Naive thymus-derived CD4-positive, alpha-beta T cell (primary cell): ENCODE measurements at places on chromosomes 6 and 20. TPM values are rescaled to one million over a fixed set of nuclear protein-coding genes. Genes with fewer than 3 reads are reported as not detected.

COL20A1 gene
- total RNA-seq = not detected

HLA-DQA1 gene
- total RNA-seq = 43.4 TPM

RCAN2 gene
- total RNA-seq = not detected

USP49 gene
- 3.1 TPM for total RNA-seq

GRCh38 chr20:36311141-36311853 is 5.2 kb downstream of the DLGAP4 start:
- no peaks in the 10 kb centered on the region for H3K4me1 ChIP-seq
- H3K36me3 ChIP-seq = no peaks in the 10 kb centered on the region
- no peak overlapping the region for H3K4me3 ChIP-seq
- H3K27me3 ChIP-seq = peaks cover 12% of the 10 kb centered on the region

DNA sequence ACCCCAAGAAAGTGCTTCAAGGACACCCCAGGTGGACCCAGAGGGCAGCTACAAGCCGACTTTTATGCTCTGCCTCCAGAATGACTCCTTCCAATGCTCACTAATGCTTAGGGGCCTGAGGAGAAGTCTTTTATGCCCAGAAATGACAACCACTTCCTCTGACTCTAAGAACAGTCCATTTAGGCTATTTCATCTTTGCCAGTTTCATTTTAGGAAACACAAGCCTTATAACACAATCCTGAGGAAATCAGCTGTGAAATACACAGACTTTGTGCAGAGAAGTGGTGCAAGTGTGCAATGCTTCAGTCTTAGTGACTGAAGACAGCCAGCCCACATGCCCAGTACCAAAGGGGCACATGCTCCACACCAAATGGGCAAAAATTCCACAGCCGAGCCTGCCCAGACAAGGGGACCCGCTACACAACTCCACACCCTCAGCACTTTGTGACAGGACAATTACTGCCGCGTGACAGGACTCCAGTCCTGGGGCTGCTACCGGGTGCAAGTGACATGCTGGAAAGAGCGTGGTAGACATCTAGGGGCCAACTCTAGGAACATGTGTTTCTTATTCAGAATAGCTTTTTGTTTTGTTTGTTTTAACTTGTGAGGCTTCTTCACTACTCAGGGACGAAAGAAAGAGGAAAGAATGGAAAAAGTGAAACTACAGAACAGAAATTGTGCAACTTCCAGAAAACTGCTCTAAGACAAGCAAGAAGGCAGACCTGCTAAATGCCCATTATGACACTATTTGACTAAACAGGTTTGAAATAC is 28.2 kb upstream of the PLAGL1 start:
- H3K4me3 ChIP-seq = no peak overlapping the region
- H3K27ac ChIP-seq = no peak overlapping the region
- peaks cover 10% of the 10 kb centered on the region for H3K4me1 ChIP-seq

DNA sequence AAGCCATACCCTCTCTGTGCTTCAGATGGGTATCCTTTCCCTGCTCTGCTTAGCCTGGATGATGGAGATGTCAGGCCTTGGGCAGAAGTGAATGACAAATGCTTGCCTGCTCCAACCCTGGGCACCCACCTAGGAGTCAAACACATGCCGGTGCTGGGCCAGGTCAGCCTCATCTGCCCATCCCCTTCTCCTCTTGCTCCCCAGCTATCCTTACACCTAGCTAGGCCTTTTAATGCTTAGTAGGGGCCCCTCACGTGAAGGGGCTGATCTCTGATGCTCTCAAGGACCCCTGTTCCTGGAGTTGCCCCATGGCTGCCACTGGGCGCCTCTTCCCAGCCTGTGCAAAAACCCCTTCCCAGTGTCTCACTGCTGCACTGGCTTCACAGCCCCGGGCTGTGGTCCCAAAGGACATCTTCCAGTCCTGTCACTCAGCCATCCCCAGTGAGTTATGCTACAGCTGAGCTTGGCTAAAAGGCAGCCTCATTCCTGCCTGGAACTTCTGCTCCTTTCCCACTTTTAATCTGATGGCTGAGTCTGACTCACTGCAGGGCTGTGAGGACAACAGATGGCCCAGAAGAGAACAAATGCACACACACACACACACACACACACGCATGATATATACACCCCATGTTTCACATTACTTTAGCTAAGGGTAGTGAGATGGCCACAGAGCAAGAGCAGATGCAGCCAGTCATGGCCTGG is 12.8 kb upstream of the SDCBP2 start:
- H3K4me1 ChIP-seq = no peaks in the 10 kb centered on the region
- H3K27me3 ChIP-seq = no peaks in the 10 kb centered on the region
- no peak overlapping the region for H3K27ac ChIP-seq
- no peaks in the 10 kb centered on the region for H3K36me3 ChIP-seq
- no peak for DNase-seq

- no peak overlapping the region for H3K27ac ChIP-seq
- H3K36me3 ChIP-seq = no peaks in the 10 kb centered on the region
- no peaks in the 10 kb centered on the region for H3K4me1 ChIP-seq
- no peak overlapping the region for H3K4me3 ChIP-seq
- H3K27me3 ChIP-seq = no peaks in the 10 kb centered on the region
These were observed 37.0 kb upstream of the MAS1 start for GRCh38 chr6:159853754-159854153.

- H3K36me3 ChIP-seq = no peaks in the 10 kb centered on the region
- no peaks in the 10 kb centered on the region for H3K27me3 ChIP-seq
- H3K27ac ChIP-seq = no peak overlapping the region
- H3K4me1 ChIP-seq = no peaks in the 10 kb centered on the region
- H3K4me3 ChIP-seq = no peak overlapping the region
These were observed 301.4 kb upstream of the STXBP5 start for GRCh38 chr6:146902846-146903245.

DNA sequence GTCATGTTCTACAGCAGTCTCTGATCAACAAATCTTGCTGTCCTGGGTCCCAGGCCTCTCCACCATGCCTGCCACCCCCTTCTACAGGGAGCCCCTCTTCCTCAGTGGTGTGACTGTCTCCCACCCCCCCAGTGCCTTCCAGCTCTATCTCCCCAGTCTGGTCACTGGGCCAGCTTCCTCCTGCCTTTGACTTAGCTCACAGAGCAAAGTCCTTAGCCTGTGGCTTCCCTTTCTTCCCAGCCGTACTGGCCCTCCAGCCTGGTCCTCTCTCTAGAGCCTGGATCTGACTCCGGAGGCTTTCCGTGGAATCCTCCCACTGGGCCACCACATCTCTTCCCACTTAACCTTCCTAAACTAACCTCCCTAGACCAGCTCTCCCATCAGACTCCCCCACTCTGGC is 17.0 kb downstream of the MAPK13 start:
- DNase-seq = no peak
- H3K4me3 ChIP-seq = no peak overlapping the region
- no peaks in the 10 kb centered on the region for H3K4me1 ChIP-seq

- no peak overlapping the region for H3K27ac ChIP-seq
- no peak overlapping the region for H3K4me3 ChIP-seq
- DNase-seq = no peak
- H3K4me1 ChIP-seq = no peaks in the 10 kb centered on the region
- H3K36me3 ChIP-seq = no peaks in the 10 kb centered on the region
- H3K27me3 ChIP-seq = no peaks in the 10 kb centered on the region
These were observed 129.8 kb upstream of the GJE1 start for GRCh38 chr6:142002825-142003405.

DNA sequence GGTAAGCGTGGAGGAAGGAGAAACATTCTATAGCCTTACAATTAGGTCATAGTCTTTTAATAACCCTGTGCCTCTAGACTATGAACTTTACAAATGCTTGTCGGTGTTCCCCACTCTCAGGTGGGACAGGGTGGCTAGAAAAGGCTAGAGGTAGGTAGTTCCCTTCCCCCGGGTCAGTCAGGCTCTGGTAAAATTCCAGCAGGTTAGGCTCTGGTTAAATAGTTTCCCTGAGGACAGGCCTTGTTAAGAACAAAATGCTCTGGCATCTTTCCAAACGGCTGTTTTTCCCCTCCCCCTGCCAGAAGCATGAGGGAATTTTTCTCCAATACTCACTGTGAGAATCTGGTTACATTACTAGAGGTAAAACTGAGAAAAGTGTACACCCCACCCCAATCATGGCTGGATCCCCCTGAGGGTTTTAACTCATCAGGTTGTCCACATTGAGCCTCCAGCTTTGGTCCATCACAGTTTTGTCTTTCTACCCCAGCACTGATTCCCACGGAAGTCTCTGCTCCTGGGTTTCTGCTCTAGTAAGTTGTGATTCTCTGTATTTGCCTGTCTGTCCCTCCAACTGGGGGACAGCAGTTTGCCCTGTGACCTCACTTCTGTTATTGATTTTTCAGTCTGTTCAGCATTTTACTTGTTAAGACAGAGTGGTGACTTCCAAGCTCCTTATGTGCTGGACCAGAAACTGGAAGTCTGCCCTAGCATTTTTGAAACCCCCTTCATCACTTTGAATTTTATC is 84.7 kb upstream of the ADGRF1 start:
- DNase-seq = no peak
- H3K4me1 ChIP-seq = no peaks in the 10 kb centered on the region
- no peaks in the 10 kb centered on the region for H3K36me3 ChIP-seq
- no peak overlapping the region for H3K27ac ChIP-seq

GRCh38 chr6:35164277-35164676 is 23.1 kb upstream of the TCP11 start:
- H3K4me3 ChIP-seq = no peak overlapping the region
- no peaks in the 10 kb centered on the region for H3K27me3 ChIP-seq

GRCh38 chr6:89433252-89434149 is 549 bp downstream of the ANKRD6 start:
- peak overlapping the region; percentile 46 for H3K27ac ChIP-seq
- H3K27me3 ChIP-seq = no peaks in the 10 kb centered on the region
- H3K36me3 ChIP-seq = no peaks in the 10 kb centered on the region
- peak overlapping the region; percentile 63 for H3K4me3 ChIP-seq

GRCh38 chr20:21102603-21103311 is 3.4 kb downstream of the LINC00237 start:
- H3K36me3 ChIP-seq = no peaks in the 10 kb centered on the region
- no peak overlapping the region for H3K27ac ChIP-seq
- H3K4me1 ChIP-seq = peaks cover 42% of the 10 kb centered on the region
- peak overlapping the region; percentile 51 for H3K4me3 ChIP-seq
- DNase-seq = no peak

- H3K27ac ChIP-seq = no peak overlapping the region
- DNase-seq = no peak
- peaks cover 15% of the 10 kb centered on the region for H3K36me3 ChIP-seq
- H3K27me3 ChIP-seq = no peaks in the 10 kb centered on the region
These were observed 22.6 kb downstream of the MTHFD1L start for GRCh38 chr6:150887978-150888563.

DNA sequence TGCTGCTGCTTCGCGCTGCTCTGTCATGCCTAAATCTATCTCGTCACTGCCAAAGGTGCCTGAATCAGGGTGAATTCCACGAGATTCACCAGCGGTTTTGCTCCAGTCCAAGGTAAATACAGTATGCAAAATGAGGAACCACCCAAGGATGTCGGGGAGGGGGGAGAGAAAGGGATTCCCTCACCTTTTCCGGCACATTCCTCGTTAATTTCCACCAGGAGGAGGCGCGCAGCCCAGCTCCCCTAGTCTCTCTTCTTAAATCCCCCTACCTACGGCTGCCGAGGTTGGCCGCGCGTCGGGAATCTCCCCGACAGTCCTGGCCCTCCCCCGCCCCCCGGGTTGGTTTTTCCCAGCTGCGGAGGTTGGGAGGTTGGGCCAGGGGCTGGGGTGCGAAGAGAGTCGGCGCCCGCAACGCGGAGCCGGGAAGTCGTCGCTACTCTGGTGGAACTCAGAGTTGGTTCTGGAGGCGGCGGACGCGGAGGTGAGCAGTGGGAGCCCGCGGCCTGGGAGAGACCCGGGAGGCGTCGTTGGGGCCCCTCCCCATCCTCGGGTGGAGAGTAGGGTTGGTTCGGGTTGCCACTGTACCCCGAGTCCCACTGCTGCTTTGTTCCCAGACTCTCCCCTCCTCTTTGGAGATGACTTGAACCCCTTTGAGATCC is at the start of gene TPBG:
Gene TPBG, plus strand, starts transcription at position 390 of the 659 bp plus-strand sequence. CDS start 1,145 bp downstream, outside the sequence.
- H3K27ac ChIP-seq = no peak within 1 kb of the TSS
- no peaks in the 10 kb centered on the region for H3K4me1 ChIP-seq
